ENCODE measurements at places on chromosomes 1 and 21. TPM values are rescaled to one million over a fixed set of nuclear protein-coding genes. Genes with fewer than 3 reads are reported as not detected.

GRCh38 chr1:207424570-207425131 is 29.5 kb upstream of the CR2 start:
- no peak for DNase-seq

DNA sequence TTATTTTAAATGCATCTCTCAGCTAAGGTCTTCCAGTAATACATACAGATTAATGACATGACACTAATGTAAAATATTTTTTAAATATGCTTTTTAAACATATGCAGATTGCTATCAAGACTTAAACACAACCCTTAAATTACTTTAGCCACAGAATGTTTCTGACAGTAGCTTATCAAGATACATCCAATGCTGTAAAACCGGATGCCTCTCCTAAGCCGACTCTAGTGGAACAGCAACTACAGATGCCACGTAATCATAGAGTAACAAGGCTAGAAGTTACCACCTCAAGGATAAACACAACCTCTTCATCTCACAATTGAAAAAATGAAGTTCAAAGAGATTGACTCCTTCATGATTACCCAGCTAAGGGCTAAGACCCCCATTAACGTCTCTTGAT is 68.4 kb downstream of the ZZZ3 start:
- no peak for DNase-seq

KRTAP13-2 gene
- total RNA-seq = not detected

OLIG2 gene
- total RNA-seq = not detected

DNA sequence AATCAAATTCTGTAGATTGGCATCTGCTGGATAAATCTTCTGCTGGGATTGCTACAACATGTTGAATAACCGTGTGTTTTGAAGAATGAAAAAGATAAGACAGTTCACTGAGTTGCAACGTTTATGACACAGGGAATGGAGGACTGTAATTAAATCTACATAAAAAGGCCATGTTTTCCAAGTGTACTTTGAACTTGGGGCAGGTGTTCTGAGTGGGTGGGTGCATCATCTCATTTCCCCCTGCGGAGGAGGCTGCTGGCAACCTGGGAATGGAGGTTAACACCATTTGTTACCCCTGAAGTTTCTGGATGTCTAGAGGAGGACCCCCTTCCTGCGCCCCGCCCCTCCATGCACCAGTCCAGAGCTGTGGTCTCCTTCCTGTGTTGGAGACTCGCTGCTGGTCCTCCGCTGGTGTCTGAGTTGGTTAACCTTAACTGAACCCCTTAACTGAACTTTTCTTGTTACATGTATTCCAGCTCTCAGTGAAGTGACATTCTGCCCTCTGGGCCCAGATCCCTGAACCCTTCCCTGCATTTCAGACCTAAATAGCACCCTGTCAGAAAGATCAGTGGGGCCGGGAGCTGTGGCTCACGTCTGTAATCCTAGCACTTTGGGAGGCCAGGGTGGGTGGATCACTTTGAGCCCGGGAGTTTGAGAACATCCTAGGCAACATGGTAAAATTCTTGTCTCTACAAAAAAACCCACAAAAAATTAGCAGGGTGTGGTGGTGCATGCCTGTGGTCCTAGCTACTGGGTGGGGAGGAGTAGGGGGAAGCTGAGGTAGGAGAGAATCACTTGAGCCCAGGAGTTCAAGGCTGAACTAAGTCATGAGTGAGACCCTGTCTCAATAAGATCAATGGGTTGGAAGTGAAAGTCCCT is 31.8 kb downstream of the UCK2 start:
- DNase-seq = no peak

DNA sequence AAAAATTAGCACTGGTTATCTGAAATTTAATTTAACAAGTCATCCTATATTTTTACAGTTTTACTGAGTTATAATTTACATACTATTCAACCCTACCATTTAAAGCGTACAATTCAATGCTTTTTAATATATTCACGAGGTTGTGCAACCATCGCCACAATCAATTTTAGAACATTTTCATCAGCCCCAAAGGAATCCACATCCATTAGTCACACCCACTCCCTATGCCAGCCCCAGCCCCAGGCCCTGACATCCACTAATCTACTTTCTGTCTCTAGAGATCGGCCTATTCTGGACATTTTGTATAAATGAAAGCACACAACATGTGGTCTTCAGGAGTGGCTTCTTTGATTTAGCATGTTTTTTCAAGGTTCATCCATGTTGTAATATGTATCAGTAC is 134.7 kb downstream of the PSMG1 start:
- DNase-seq = no peak

IFNLR1 gene
- 10.1 TPM for total RNA-seq

- DNase-seq = no peak
These were observed 365.5 kb upstream of the ESRRG start for GRCh38 chr1:217088521-217089284.
